T-helper 2 cell treated with Interferon-gamma antibody and Interleukin-4, amounts not matched to agents 5 μg/mL and 100 μg/mL, for 36 hours (primary cell): ENCODE measurements at places on chromosomes 1 and 21.
A peak's percentile ranks its signal among the peaks of the same experiment; 100 is the strongest.

- DNase-seq = no peak
These were observed 100.5 kb upstream of the ZBTB40 start for GRCh38 chr1:22350924-22351767.

GRCh38 chr1:22428672-22429071 is 23.0 kb upstream of the ZBTB40 start:
- peak; percentile 17 for DNase-seq

GRCh38 chr1:51750218-51750617 is 128.3 kb downstream of the NRDC start:
- DNase-seq = no peak

GRCh38 chr1:119556423-119556822 is 49.4 kb downstream of the HSD3B1 start:
- DNase-seq = no peak

DNA sequence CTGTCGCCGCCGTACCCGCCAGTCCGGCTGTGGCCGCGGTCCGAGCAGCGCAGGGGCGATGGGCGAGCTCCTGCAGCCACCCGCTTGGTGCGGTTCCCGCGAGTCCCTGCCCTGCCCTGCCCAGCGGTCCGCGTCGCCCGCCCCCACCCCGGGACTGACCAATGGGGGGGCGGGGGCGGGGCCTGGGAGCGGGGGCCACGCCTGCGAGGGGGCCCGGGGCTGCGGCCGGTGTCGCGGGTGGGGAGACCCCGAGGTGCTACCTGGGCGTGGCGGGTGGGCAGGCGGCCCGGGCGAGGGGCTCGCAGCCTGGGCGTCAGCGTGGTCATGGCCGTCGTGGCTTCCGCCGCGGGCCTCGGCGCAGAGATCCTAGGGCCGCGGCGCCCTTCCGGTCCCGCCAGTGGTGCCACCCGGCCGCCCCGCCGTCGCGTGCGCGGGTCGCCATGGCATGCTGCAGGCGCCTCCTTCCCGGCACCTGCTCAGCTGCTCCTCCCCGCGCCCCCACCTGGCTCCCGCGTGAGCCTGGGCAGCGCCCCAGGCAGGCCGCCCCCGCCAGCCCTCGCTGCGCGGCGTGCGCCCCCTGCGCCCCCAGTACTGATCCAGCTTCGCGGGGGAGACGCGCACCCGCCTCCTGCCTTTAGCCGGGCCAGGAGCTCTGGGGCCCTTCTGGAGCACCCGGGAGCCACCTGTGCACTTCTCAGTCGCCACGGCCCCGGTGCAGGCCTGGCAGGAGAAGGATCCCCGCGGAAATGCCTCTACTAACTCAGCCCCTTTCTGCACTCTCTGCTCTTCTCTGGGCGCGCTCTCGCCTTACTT is at the start of gene BMP8B:
Gene BMP8B, minus strand, starts transcription at position 108 of the 813 bp plus-strand sequence. CDS start 380 bp downstream, outside the sequence.
- DNase-seq = peak; percentile 53

- no peak for DNase-seq
These were observed 47.0 kb downstream of the EXO1 start for GRCh38 chr1:241895013-241895412.
